ENCODE measurements at places on chromosomes 6 and 20. TPM values are rescaled to one million over a fixed set of nuclear protein-coding genes. Genes with fewer than 3 reads are reported as not detected.

Gene HLA-DOA
- total RNA-seq: not detected

Gene TRIM40
- total RNA-seq: not detected

Gene DEFB124
- not detected for total RNA-seq

Gene TMEM74B
- total RNA-seq: 1.1 TPM

Gene SLC26A8
- not detected for total RNA-seq

Gene ARG1
- total RNA-seq: not detected

Gene SLC4A11
- 4.9 TPM for total RNA-seq

Gene TRDN
- total RNA-seq: not detected

Gene EBF4
- total RNA-seq: 0.19 TPM

Gene ARMH2
- not detected for total RNA-seq

Gene CCN6
- total RNA-seq: not detected
